ENCODE measurements at places on chromosomes 1 and 21.

GRCh38 chr1:178954325-178954690 lies 71.4 kb upstream of the FAM20B start:
- DNase-seq: no peak

DNA sequence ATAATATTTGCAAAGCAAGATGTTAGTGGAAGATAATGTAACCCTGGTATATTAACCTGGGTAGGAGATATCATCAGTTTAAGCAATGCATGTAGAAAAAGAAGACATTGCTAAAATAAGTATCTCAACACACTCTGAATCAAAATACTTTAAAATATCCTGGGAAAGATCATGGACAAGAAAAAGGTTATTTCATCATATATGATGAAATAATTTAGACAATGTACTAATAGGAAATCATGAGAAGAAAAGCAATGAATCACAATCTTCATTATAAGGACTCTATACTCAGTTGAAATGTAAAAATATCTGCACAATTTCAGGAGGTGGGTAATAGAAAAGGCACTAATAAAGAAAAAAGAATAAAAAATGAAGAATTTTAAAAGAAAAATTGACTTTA lies 158.8 kb downstream of the KCNT2 start:
- no peak for DNase-seq

- DNase-seq: no peak
Observed at GRCh38 chr1:12316331-12316730, 86.5 kb downstream of the VPS13D start.

DNA sequence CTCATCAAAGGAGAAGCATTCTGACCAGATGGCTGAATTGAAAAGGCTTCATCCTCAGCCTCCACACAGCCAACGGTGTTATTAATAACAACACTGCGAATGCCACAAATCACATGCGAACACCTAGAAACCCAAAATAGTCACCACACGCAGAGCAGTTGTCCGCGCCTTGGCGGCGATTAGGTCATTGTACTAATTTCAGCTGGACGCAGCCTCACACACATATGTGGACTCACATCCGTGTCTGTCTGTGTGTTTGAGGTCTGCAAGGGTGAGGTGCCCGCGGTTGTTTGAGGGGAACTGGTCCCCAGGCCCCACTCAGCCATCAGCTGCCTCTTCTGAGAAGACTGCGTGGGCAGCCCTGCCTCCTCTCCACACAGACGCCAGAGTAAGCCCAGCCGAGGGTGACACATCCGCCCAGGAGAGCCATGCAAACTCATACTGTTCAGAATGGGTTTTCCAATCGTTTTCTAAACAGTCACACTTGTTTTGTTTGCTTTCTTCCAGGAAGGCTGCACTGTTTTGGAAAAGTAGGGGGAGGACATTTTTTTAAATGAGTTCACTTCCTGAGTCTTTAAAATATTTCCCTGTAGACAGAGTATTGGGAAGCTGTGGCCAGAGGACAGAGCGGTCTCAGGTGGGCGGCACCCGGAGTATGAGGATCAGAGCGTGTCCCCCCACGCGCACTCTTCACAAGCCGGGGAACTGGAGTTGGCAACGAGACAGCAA lies 53.4 kb downstream of the TOMM20 start:
- DNase-seq: no peak

DNA sequence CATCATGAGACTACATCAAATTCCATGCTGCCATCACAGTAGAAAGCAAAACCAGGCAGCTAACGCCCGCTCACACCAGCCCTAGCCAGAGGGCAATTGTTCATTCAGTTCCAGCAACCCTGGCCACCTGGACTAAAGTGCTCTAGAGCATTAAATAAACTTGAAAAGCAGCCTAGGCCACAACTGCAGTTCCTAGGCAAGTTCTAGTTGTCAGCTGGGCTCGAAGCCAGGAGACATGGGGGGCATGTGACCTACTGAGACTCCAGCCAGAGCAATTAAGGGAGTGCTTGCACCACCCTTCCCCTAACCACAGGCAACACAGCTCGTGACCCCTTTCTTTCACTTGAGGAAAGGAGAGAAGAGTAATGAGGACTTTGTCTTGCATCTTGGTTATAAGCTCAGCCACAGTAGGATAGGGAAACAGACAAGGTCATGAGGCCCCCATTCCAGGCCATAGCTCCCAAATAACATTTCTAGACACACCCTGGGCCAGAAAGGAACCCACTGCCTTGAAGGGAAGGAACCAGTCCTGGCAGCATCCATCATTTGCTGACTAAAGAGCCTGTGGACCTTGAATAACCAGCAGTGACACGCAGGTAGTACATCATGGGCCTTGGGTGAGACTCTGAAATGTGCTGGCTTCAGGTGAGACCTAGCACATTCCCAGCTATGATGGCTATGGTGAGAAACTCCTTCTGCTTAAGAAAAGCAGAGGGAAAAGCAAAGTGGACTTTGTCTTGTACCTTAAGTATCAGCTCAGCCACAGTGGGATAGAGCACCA lies 77.0 kb downstream of the ZZZ3 start:
- peak; percentile 6 for DNase-seq

DNA sequence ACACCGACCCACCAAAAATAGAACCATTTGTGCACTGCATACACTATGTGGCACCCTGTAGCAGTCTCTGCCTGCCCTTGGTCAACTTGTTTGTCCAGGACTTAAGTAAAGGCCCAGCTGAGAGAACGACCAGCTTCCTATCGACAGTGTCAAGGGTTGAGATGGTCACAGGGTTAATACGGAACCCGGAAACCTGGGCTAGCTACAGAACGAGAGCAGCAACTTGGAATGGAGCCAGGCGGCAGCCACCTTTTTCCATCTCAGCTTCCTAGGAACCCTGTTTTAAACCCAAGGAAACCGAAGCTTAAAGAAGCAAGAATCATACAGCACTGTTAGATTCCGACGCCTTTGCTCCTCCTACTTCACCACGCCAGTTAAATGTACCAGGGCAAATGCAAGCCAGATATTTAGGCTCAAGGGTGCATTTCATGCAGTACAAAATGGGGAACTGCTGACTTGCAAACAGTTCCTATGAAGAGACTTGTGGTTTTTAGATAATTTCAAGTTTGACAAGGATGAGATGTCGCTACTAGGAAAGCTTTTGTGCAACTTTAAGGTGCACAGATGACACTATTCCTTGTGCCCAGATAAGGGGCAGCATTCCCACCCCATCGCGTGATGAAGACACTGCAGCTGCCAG lies 35.5 kb downstream of the SLC66A1 start:
- no peak for DNase-seq

DNA sequence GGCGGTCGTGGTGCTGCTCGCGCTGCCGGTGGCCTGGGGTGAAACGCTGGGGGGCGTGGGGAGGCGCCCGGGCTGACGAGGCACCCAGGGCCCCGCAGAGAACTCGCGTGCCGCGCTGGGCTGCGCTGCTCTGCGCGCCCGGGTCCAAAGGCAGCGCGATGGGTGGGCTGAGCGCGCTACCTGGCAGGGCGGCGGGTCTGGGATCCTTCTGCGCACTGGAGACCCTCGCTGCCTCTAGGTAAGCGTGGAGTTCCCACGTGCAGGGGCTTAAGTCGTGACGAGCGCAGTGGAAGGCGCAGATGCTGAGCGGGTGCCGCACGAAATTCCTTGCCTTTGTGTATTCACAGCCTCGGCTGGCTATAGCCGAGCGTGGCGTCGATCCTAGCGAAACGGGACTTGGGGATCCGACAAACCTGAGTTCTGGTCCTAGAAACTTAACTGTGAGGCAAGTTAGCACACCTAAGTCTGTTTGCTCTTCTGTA lies 24.6 kb downstream of the CR1L start:
- DNase-seq: no peak

GRCh38 chr1:233439721-233440120 lies 112.2 kb downstream of the MAP3K21 start:
- DNase-seq: no peak

All from cortex of kidney (tissue), 1 donor.